ENCODE measurements at places on chromosomes 3 and 15. TPM values are rescaled to one million over a fixed set of nuclear protein-coding genes. Genes with fewer than 3 reads are reported as not detected.

- ATAC-seq, result no peak
Measured at GRCh38 chr3:59374818-59375211, 325.0 kb upstream of the CFAP20DC start.

- ATAC-seq, result no peak
Measured at GRCh38 chr3:25046911-25047771, 380.9 kb upstream of the RARB start.

- no peak for ATAC-seq
Measured at GRCh38 chr15:48501208-48501607, 144.3 kb downstream of the FBN1 start.

GRCh38 chr3:136042608-136043221 lies 77.2 kb downstream of the PPP2R3A start:
- no peak for ATAC-seq

DNA sequence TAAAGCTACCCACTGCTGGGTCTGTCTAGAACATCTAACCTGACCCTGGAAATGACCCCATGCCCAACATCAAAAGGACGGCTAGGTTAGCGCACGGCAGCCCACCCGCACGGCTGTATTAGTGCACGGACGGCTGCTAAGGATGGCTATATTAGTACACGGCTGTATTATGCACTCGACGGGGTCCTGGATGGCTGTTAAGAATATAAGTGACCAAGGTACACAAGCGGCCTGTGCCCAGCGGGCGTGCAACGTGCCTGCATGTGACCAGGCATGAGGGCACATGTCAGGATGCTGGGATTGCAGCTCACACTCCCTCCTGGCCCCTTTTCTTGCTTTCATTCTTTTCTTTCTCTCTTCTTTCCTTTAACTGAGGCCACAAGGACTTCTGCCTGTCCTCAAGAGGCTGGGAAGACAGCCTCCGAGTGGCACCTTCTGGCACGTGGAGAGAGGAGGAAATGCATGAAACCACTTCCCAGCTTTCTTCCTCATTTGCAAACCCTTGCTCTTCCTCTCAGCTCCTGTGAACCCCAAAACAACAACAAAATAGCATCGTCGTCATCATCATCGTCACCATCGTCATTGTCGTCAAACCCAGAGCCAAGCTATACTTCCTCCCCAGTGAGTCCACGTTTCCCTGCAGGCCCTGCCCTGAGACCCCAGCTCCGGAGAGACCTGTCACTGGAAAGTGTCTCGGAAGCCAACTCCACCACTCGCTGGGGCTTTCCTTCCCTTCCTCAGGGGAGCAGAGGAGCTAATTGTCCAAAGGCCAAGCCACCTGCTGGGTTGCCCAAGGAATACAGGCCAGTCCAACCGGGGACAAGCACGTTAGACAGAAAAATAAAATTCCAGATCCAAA lies 101.8 kb downstream of the CHSY1 start:
- ATAC-seq, result no peak

DNA sequence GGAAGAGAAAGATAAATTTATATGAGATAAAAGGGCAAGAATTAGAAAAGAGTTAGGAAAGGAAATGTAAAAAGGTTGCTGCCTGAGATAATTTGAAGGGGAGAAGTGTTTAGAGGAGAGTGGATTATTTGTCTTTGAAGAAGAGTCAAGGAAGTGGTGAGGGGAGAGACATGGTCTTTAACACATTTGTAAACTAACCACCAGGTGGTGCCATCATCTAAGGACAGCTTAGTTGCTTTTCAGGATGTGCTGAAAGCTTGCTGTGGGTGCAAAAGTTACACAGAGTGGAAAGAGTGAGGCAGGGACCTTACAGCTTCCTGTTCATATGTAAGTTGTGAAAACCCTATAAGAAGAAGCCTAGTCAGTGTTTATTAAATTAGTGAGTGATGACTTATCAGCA lies 114.1 kb upstream of the DNAJC19 start:
- ATAC-seq, result no peak

DNA sequence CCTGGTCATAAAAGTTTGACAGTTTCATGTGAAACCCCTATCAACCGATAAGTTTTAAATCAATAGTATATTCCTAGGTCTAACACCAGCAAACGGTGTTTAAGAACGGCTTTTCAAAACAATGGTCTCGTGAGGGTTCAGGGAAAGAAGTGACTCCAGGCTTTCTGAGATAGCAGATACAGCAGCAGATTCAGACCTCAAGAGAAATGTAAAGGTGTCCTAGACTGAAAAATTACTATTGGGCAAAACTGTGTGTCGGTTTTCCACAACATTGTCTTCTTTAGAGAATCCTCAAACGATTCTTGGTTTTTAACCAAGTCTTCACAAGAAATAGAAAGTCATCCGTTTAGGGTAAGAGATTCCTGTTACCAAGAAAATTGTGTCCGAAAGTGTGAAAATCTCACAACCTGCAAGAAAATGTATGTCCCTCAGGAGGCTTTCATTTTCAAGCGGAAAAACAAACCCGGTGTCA lies 1.2 kb downstream of the SETD2 start:
- no peak for ATAC-seq

- ATAC-seq, result no peak
Measured at GRCh38 chr15:88900309-88900981, 5.1 kb upstream of the HAPLN3 start.

- no peak for ATAC-seq
Measured at GRCh38 chr3:7447197-7447769, 586.4 kb downstream of the GRM7 start.

EFCC1 gene
- total RNA-seq, result 5.7 TPM

MGLL gene
- total RNA-seq, result 65.3 TPM

TRPM1 gene
- not detected for total RNA-seq

FGF7 gene
- total RNA-seq, result 92.9 TPM

CMTM7 gene
- total RNA-seq, result 2.9 TPM

NCEH1 gene
- 5.9 TPM for total RNA-seq

GNAT1 gene
- not detected for total RNA-seq

PRR23E gene
- total RNA-seq, result not detected

Data from gastroesophageal sphincter (tissue), 4 donors.